ENCODE measurements at places on chromosomes 5 and 9.
A peak's percentile ranks its signal among the peaks of the same experiment; 100 is the strongest.

- no peaks in the 10 kb centered on the region for H3K36me3 ChIP-seq
- no peak overlapping the region for H3K4me3 ChIP-seq
- peaks cover 11% of the 10 kb centered on the region for H3K4me1 ChIP-seq
- DNase-seq, result no peak
- no peak overlapping the region for H3K27ac ChIP-seq
These were observed 207.3 kb downstream of the ARHGAP26 start for GRCh38 chr5:142977363-142978051.

- no peak for DNase-seq
- no peak overlapping the region for H3K4me3 ChIP-seq
- no peaks in the 10 kb centered on the region for H3K4me1 ChIP-seq
- H3K27ac ChIP-seq, result no peak overlapping the region
These were observed 14.3 kb downstream of the GEMIN5 start for GRCh38 chr5:154923441-154924430.

DNA sequence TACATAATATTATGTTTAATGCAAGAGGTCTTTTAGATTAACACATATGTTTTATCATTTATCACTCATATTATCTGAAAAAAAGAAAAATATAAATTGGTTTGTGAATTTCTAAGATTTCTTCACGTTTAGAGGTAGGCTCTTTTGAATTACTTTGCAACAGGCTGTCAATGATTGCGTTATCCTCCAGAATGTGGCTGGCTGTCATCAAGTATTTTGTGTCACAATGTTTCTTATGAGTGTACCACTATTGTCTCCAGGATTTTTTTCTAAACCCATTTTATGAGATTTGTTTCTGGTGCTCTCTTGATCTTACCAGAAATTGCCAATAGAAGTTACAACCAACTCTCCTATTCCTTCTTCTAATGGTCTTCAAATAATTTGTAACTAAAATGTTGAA, 307.9 kb downstream of the DMAC1 start:
- H3K27ac ChIP-seq, result no peak overlapping the region
- H3K36me3 ChIP-seq, result no peaks in the 10 kb centered on the region
- H3K4me1 ChIP-seq, result no peaks in the 10 kb centered on the region
- DNase-seq, result no peak
- no peak overlapping the region for H3K4me3 ChIP-seq
- H3K27me3 ChIP-seq, result no peaks in the 10 kb centered on the region

- H3K27ac ChIP-seq, result no peak overlapping the region
- H3K36me3 ChIP-seq, result no peaks in the 10 kb centered on the region
- H3K4me3 ChIP-seq, result no peak overlapping the region
These were observed 71.5 kb downstream of the ARHGAP26 start for GRCh38 chr5:142841511-142842265.

DNA sequence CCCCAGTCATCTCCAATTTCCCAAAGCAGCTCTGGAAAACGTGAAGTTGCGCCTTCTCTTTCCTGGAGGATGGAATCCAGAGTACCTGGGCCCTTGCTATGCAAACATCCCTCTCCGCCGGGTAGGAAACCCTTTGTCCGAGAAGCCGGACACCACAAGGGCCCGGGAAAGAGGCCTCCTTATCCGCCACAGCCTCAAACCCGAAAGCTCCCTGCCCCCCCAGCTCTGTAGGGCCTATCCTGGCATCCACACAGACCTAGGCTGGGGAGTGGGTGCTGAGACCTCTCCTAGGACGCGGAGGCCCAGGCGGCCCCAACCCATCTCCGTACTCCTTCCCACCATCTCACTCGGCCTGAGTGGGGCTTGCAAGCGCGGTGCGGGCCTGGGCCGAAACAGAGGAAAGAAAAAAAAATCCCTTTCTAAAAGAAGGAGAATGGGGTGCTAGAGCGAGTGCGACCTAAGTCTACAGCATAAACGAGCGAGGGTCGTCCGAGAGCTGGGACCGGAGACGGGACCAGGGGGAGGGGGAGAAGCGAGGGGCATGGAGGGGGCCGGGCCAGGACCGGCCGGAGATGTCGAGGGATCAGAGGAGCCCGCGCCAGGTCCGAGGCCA, 624 bp downstream of the FBXW11 start:
- no peaks in the 10 kb centered on the region for H3K36me3 ChIP-seq
- DNase-seq, result peak; percentile 22
- peaks cover 31% of the 10 kb centered on the region for H3K4me1 ChIP-seq
- H3K27ac ChIP-seq, result peak overlapping the region; percentile 95

- H3K4me3 ChIP-seq, result no peak overlapping the region
- no peak overlapping the region for H3K27ac ChIP-seq
- DNase-seq, result no peak
- H3K36me3 ChIP-seq, result no peaks in the 10 kb centered on the region
- no peaks in the 10 kb centered on the region for H3K4me1 ChIP-seq
These were observed 145.6 kb upstream of the CDH12 start for GRCh38 chr5:22998774-22999173.

DNA sequence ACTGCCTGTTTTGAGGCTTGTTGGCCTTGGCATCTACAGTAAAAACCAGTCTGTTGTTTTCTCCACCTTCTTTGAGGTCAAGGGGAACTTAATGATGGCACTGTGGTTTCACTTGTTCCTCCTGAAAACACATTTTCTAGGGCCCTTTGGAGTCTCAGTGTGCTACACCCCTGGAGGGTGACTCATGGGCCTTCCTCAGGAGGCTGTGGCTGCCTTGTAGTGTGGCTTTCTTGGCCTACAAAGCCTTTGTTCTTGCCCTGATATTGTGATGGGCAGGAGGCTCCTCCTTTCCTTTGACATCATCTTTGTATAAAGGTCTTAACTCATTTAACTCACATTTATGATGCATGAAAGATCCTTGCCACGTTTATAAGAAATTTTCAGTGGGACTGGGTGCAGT, 56.3 kb upstream of the GPBP1 start:
- H3K27me3 ChIP-seq, result no peaks in the 10 kb centered on the region
- no peaks in the 10 kb centered on the region for H3K36me3 ChIP-seq
- no peaks in the 10 kb centered on the region for H3K4me1 ChIP-seq
- DNase-seq, result no peak
- no peak overlapping the region for H3K4me3 ChIP-seq

DNA sequence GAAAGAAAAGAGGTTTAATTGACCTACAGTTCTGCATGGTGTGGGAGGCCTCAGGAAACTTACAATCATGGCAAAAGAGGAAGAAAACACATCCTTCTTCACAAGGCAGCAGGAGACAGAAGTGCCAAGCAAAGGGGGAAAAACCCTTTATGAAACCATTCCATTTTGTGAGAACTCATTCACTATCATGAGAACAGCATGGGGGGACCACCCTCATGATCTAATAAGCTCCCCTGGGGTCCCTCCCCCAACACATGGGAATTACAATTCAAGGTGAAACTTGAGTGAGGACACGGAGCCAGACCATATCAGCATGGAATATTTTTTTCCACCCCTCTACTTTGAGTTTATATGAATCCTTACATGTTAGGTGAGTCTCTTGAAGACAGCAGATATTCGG, 173.7 kb downstream of the PHF2 start:
- H3K4me1 ChIP-seq, result no peaks in the 10 kb centered on the region
- H3K36me3 ChIP-seq, result no peaks in the 10 kb centered on the region
- no peak for DNase-seq
- no peak overlapping the region for H3K27ac ChIP-seq

Data from tibial nerve (tissue), 4 donors.